ENCODE measurements at places on chromosomes 7 and 10.

GRCh38 chr7:39043531-39043930 lies 65.8 kb downstream of the POU6F2 start:
- no peak for DNase-seq

- no peak for DNase-seq
Measured at GRCh38 chr7:16015981-16016380, 329.5 kb upstream of the MEOX2 start.

- DNase-seq, result no peak
Measured at GRCh38 chr7:74217455-74218342, 7.9 kb downstream of the LAT2 start.

DNA sequence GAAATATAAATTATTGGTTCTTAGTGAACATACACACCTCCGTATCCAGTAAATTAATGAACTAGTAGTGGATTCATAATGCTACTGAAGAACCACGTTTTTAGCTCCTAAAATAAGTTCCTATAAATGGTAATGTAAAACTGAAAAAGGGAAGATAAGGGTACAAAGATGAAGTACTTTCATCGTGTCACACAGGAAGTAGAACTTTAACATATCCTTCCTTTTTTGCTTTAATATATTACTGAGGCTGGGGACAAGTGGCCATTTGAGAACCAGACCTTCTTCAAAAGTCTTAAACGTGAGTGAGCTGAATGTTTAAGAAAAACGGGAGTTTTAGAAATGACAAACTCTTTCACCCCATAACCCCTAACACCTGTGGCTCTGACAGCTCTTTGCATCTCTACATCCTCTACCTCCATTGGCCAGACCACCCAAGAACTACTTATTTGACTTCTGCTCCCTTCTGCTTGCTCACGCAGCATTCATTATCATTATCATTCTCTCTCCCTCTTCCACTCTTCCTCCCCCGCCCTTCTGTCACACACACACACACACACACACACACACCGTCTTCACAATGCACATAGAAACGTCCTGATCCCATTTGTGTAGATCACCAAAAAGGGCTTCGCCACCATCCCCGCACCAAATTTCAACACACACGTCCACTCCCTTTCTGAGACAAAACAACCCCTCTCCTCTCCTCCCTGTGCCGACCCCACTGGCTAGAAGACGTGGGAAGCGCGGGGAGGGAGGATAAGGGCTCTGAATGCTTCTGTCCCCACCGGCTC lies 677 bp downstream of the SKAP2 start:
- DNase-seq, result no peak

- DNase-seq, result no peak
Measured at GRCh38 chr7:91651986-91652385, 228.5 kb downstream of the MTERF1 start.

All from NCI-H460 (cell line).